ENCODE measurements at places on chromosomes 12 and 14. TPM values are rescaled to one million over a fixed set of nuclear protein-coding genes. Genes with fewer than 3 reads are reported as not detected.

The NINJ2 gene
- 0.94 TPM for total RNA-seq

The RNU6-7 gene
- total RNA-seq, result not detected

The SSTR1 gene
- 2.3 TPM for total RNA-seq

The GLT8D2 gene
- 8.5 TPM for total RNA-seq

The RPS6KL1 gene
- total RNA-seq, result 11.6 TPM

The KRT81 gene
- not detected for total RNA-seq

The SYT1 gene
- 37.9 TPM for total RNA-seq

The C12orf42 gene
- total RNA-seq, result 1.1 TPM

The EPYC gene
- not detected for total RNA-seq

The SLC25A47 gene
- total RNA-seq, result not detected

The C12orf50 gene
- total RNA-seq, result 0.03 TPM

The PEBP1 gene
- total RNA-seq, result 442 TPM

The GPX2 gene
- total RNA-seq, result 1.8 TPM

The KRT6A gene
- total RNA-seq, result not detected

The UNG gene
- total RNA-seq, result 209 TPM

The SMARCD1 gene
- total RNA-seq, result 276 TPM

The CNTN1 gene
- total RNA-seq, result 27.0 TPM

The SLC7A7 gene
- 3.6 TPM for total RNA-seq

The SCARB1 gene
- total RNA-seq, result 49.3 TPM

The KRT3 gene
- total RNA-seq, result not detected

The PTPRB gene
- total RNA-seq, result 1.3 TPM

The PTGDR gene
- total RNA-seq, result 0.23 TPM

The HOXC12 gene
- not detected for total RNA-seq

The RIC8B gene
- 24.0 TPM for total RNA-seq

The LRCOL1 gene
- total RNA-seq, result not detected

The STON2 gene
- 71.0 TPM for total RNA-seq

The SLC39A2 gene
- total RNA-seq, result not detected

The SCN8A gene
- total RNA-seq, result 23.9 TPM

The TXNDC16 gene
- total RNA-seq, result 13.6 TPM

The OR6C68 gene
- not detected for total RNA-seq

The GALNT8 gene
- 8.4 TPM for total RNA-seq

The ITGB7 gene
- not detected for total RNA-seq

The CD163 gene
- total RNA-seq, result 0.04 TPM

The CNOT2 gene
- 152 TPM for total RNA-seq

The MUCL1 gene
- not detected for total RNA-seq

The VPS33A gene
- total RNA-seq, result 33.4 TPM

The PPP1R36 gene
- total RNA-seq, result 0.42 TPM

The LAG3 gene
- 1.0 TPM for total RNA-seq

The IAPP gene
- total RNA-seq, result not detected

The SLC6A12 gene
- total RNA-seq, result 0.56 TPM

The TBC1D30 gene
- 7.1 TPM for total RNA-seq

The PLEKHD1 gene
- 0.28 TPM for total RNA-seq

The CATSPERB gene
- total RNA-seq, result not detected

The OR4E2 gene
- not detected for total RNA-seq

The LIN7A gene
- total RNA-seq, result 6.2 TPM

The MEG3 gene
- total RNA-seq, result not detected

The TTC8 gene
- 15.0 TPM for total RNA-seq

The TPH2 gene
- 1.0 TPM for total RNA-seq

The ARHGEF25 gene
- total RNA-seq, result 10.2 TPM

The NDUFB1 gene
- 160 TPM for total RNA-seq

The DPY19L2 gene
- 10.8 TPM for total RNA-seq

The C12orf54 gene
- not detected for total RNA-seq

The CLEC6A gene
- total RNA-seq, result not detected

The KRT83 gene
- not detected for total RNA-seq

The HDAC7 gene
- total RNA-seq, result 55.1 TPM

The LRRC10 gene
- total RNA-seq, result not detected

The CSRNP2 gene
- 28.8 TPM for total RNA-seq

The TMEM117 gene
- total RNA-seq, result 1.6 TPM

Data from GM23338 (cell line).